Astrocyte of the spinal cord (primary cell): ENCODE measurements at places on chromosomes 7 and 10.
A peak's percentile ranks its signal among the peaks of the same experiment; 100 is the strongest.

DNA sequence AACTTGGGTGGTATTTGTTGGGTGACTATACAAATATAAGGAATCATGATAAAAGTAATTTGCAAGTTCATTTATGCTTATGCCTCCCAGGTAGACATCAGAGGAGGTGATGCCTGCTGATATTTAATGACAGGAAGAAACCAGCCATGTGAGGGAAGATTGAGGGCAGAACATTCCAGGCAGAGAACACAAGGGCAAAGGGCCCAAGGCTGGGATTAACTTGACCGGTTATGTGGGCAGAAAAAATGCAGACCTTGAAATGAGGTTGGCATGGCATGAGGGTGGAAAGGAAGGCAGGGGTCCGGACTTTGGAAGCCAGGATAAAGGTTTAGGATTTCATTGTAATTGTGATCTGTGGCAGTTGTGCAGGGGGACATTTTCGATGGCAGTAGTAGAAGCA lies 68.0 kb upstream of the MTPN start:
- DNase-seq, result no peak

GRCh38 chr7:55310287-55311025 lies 54.7 kb upstream of the LANCL2 start:
- no peak for DNase-seq

DNA sequence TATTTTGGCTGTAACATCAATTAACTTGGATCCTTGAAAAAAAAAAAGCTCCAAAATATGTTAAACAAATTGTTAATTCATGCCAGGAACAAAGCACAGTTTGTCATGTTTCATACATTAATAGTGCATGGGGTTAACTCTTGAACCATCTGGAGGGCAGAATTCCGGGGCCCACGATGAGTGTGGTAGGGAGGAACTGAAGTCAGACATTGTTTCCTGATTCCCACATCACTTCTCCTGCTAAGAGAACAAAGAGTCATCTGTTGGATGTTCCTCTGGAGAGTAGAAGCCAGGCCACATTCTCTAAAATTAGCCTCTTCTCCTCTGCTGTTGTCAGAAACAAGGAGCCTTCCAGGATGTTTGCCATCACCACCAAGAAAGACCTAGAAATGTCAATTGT lies 54.6 kb downstream of the TMEM178B start:
- no peak for DNase-seq

GRCh38 chr10:15084502-15084922 lies 4.1 kb downstream of the ACBD7 start:
- DNase-seq, result peak; percentile 97

DNA sequence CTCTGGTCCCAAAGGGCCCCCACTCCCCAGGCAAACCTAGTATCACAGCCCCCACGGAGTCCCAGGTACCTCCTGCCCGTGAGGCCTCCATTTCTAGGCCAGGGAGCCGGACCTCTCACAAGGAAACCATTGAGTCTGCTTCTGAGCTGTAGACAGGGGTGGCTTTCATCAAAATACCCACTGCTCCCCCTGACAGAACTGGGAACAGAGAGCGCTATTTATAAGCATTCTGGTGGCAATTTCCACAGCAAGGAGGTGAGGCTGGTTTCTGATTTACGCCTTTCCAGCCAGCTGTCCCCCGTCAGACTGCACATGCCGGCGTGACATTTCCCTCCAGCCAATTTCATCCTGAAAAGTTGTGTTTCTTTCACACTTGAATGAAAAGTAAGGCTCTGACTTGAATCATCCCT lies 407.5 kb upstream of the PRKCQ start:
- DNase-seq, result no peak

- DNase-seq, result no peak
Measured at GRCh38 chr7:102463841-102464576, 654 bp downstream of the ALKBH4 start.
